ENCODE measurements at places on chromosomes 6 and 20.

GRCh38 chr6:3363296-3364025 lies 93.4 kb downstream of the SLC22A23 start:
- DNase-seq: no peak

DNA sequence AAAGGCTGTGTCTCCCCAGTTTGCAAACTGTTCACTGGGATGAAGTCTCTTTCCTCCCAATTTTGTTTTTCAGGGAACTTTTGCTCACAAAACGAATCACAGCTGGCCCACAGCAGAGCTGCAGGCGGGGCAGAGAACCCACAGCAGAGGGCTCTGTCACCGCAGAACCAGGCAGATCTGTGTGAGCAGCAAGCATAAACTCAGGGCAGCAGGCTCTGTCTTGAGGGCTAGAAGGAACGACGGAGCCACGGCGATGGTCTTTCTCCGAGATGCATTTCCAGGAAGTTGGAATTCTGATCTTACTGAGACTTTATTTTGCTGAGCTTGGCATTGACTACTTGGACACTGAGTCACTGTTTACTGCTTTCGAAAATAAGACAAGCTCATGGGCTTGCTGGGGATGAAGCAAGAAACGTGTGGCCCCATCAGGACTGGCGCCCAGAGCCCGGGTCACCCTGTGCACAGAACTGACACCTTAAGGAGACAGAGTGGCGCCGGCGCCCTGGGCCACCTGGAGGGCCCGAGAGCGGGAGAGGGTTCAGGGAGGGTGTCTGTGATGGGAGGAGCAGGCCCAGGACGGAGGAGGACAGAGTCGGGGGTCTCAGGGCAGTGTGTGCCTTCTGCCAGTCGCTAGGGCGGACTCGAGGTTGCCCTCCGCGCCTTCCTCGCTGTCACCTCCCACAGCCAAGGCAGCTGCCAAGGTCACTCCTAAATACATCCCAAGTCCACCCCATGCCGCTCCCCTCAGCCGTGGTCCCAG lies 106.3 kb upstream of the NXT1 start:
- DNase-seq: no peak

GRCh38 chr20:35461620-35462019 lies 6.2 kb downstream of the CEP250 start:
- peak; percentile 35 for DNase-seq

- DNase-seq: no peak
Measured at GRCh38 chr6:142079130-142079529, 53.6 kb upstream of the GJE1 start.

DNA sequence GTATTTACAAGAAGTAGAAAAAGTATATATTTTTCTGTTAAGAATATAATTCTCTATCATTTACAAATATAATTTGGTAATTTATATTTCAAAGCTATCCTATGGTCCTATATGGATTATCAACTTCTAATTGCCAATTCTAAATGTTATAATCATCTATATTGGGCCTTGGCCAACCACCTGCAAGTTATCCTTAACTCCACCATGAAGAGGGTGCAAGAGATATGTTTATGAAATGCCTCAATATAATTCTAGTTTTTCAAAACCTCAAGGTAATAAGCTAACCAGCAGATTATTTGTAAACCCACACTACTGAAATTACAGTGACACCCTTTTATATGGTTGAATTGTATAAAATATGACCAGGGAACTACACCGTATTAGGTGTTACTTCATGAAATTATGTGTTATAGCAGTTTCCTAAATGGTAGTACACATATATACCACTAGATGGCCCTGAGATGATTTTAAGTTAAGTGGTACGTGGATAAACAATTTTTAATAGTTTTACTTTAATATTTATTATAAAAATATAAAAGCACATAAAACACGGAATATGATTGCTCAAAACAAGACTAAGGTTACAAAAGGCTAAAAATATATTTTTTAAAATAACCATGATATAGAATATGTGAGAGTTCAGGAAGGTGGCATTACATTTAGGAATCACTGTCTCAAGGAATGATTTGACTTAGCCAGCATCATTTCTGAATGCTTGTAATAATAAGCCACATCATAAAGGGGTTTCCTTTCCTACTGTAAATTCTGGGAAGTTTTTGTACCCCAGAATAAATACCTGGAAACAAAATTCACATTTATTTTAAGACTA lies 9.8 kb upstream of the PNISR start:
- DNase-seq: peak; percentile 50

DNA sequence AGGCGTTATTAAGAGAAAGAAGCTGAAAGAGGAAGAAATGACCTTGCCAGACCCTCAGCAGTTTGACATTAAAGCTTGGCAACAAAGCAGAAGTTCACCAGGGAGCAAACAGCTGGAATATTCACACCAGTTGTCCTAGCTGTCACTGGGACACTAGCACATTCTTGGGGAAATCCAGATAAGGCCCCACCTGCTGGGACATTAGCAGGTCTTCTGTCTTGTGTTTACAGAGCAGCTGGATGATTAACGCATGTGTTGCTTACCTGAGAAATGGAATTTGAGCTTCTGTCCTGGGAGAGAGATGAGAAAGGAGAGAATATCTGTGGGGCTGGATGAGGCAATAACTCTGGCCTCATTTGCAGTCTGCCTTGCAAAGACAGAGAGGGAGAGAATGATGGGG lies 137.6 kb upstream of the RIN2 start:
- no peak for DNase-seq

- no peak for DNase-seq
Measured at GRCh38 chr6:136226674-136227377, 23.3 kb downstream of the MTFR2 start.

- DNase-seq: no peak
Measured at GRCh38 chr20:49983848-49984408, 1.1 kb downstream of the SNAI1 start.

GRCh38 chr20:872855-873520 lies 39.5 kb downstream of the FAM110A start:
- DNase-seq: no peak

DNA sequence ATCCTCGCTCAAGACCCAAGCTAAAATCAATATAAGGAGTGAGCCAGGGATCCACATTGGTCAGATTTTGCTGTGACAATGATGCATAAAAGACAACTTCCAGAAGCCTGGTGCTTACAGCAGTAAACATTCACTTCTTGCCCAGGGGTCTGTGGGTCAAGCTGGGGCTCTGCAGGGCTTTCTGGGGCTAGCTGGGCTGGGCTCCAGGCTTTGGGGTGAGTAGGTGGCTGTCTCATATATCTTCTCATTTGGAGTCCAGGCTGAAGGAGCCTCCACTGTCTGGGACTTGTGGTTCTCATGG lies 25.8 kb upstream of the TOP1 start:
- no peak for DNase-seq

GRCh38 chr20:44542890-44543289 lies 21.0 kb upstream of the SERINC3 start:
- no peak for DNase-seq

DNA sequence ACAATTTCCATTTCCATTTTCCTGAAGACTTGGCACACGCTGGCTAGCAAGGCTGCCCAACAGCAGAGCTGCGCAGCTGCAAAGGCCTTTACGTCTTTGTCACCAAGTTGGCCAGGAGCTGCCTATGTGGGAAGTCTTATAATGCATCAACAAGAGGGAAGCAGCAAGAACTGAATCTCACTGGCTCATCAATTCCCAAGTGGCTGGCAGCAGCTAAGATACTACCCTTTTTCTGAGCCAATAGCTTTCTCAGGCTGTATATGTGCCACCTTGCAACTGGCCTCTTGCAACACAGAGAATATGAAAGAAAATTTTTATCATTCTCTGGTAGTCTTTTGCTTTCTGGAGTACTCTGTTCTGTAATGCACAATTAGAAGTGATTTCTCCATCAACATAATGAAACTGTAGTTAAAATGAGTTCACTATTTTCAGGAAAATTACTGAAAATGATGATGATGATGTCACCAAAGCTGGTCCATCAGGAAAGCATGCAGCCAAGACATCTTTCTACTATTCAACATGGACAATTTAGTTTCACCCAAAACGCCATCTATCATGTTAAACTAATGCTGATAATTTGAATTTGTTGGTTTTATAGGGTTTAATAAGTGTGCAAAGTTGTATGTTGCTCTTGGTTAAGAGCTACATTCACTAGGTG lies 97.3 kb upstream of the FOXA2 start:
- DNase-seq: no peak

DNA sequence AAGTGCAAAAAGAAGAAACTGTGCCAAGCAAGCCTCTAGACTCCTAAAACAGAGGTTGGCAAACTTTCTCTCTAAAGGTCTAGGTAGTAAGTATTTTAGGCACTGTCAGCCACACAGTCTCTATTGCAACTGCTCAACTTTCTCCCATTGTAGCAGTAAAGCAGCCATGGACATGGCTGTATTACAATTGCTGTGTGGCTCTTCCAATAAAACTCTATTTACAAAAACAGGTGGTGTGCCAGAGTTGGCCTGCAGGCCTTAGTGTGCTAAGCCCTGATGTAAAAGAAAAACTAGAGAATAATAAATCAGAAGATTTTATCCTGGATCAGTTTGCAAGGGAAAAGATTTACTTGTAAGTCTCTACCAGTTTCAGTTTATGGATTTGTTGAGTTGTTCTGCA lies 74.0 kb downstream of the CRYBG1 start:
- DNase-seq: no peak

- no peak for DNase-seq
Measured at GRCh38 chr6:125745281-125746018, 4.0 kb upstream of the HEY2 start.

DNA sequence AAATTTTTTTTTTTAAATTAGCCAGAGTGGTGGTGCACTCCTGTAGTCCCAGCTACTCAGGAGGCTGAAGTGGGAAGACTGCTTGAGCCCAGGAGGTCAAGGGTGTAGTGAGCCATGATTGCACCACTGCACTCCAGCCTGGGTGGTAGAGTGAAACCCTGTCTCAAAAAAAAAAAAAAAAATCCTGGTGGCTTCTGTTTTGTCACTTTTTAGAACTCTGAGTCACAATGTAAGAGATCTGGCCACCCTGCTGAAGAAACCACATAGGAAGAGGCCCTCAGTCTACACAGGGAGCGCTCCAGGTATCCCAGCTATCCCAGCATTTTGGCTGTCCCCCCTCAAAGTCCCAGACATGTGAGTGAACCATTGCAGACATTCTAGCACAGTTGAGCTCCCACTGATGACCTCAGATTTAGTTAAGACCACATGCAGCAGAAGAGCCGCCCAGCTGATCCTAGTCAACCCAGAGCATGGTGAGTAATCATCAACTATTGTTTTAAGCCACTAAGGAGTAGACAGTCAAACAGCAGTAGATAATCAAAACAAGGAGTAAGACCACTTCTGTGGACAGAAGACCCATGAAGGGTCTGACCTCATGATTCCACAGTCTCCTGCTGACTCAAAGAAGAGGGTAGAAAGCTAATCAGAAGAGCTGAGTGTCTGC lies 12.7 kb upstream of the ARFGEF2 start:
- no peak for DNase-seq

DNA sequence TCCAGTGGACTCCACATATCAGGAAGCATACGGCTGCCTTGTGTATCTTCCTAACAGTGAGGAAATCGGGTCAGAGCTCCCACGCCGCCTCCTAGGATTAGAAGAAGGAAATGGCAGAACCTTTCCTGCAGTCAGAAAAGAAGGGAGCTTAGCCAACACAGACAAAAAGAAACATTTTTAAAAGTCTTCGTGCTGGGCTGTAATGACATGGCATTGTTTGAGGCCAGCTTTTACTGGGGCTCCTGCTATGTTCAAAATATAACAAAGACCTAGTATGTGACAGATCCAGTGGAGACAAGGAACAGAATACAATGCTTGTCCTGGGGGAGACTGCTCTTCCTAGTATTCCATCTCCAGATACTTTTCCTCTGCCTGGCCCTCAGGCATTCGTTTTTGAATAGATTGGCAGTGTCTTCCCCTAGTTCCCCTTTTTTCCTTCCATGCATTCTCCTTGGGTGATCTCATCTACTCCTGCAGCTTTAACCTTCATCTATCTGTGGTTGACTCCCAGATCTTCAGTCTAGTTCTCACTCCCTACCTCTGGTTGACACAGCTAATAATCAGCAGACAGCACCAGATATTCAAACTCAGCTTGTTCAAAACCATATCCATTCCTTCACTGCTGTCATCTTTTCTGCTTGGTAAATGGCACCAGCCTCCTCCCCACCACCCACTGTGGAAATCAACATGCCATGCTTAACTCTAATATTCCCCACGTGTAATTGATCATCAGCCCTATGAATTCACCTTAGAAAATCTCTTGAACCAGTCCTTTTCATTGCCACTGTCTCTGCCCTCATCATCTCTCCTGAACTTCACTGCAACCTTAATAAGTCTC lies 94.5 kb upstream of the VSTM2L start:
- DNase-seq: peak; percentile 12

- DNase-seq: no peak
Measured at GRCh38 chr6:89087881-89088280, 7.3 kb downstream of the PNRC1 start.

DNA sequence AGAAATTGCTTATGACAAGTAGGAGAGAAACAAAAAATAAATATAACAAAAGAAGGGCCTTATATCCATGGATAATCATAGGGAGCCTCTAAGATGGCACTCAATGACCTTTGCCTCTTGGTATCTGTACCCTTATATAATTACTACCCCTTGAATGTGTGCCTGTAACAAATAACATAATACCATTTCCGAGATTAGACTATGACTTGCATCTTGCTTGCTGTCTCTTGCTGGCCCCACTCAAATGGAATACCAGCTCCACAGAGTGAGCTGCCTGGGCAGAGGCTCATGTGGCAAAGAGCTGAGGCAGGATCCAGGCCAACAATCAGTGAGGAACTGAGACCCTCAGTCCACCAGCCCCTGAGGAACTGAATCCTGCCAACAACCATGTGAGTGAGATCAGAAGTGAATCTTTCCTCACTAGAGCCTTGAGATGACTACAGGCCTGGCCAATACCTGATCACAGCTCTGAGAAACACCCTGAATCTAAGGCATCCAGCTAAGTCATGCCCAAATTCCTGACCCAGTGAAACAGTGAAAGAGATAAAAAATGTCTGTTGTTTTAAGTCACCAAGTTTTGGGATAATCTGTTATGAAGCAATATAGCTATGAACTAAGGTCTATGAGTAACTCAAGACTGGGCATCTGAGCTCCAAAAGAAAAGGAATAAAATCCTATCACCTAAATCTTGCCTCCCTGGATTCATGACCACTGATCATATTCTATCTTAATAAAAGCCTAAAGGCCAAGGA lies 5.5 kb downstream of the KATNA1 start:
- peak; percentile 59 for DNase-seq

GRCh38 chr6:33997265-33997664 lies 148.6 kb downstream of the GRM4 start:
- no peak for DNase-seq

All from iris pigment epithelial cell (primary cell).